ENCODE measurements at places on chromosomes 5 and 9.

DNA sequence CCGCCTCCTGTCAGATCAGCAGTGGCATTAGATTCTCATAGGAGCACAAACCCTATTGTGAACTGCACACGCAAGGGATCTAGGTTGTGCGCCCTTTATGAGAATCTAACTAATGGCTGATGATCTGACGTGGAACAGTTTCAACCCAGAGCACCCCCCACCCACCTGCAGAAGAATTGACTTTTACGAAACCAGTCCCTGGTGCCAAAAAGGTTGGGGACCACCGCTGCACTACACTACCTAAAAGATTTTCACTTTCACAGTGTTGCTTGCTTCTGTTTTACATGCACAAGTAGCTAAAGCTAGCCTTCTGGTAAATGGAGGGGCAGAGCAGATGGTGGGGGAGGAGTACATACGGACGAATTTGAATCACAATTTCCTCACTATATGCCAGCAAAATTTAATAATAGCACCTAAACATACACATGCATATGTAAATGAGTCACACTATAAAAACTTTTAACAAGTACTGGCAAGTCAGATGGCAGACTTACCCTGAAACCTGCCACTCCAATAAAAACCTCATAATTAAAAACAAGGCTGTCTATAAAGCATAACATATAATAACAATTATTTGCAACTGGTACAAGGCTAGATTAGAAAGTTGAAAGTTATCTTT lies 24.0 kb upstream of the CDKN2B start:
- no peak for DNase-seq

- no peak for DNase-seq
These were observed 445.6 kb downstream of the ACTL7B start for GRCh38 chr9:108410161-108410560.

DNA sequence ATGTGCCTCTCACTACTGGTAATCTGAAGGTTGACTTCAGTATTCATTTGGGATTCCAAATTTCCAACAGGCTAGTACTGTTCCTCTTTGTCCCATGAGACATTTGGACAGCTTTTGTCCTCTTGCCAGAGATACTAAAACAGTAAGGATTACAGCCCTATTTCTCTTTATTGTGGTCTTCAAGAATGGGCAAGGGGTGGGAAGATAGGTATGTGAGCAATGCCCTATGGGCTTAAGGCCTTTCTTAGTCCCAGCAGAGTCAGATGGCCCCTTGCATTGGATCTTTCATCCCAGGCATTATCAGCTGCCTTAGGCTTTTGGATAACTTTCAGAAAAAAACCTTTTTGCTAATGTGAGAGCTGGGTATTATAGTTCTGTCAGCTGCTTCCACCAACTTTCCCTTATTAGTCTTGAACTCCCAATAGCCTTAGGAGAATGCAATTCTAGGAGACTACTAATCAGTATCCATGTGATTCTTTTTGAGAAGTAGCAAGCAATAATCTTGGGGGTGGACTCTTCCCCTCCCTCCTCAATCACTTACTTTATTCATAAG lies 361.1 kb upstream of the NUDT12 start:
- no peak for DNase-seq

- DNase-seq, result no peak
These were observed 6.7 kb downstream of the PTCH1 start for GRCh38 chr9:95509851-95510708.

- no peak for DNase-seq
These were observed 147.8 kb downstream of the HSPA4 start for GRCh38 chr5:133199417-133200178.

- DNase-seq, result no peak
These were observed 393.1 kb downstream of the TMEM232 start for GRCh38 chr5:110333384-110333783.

- DNase-seq, result no peak
These were observed 91.8 kb upstream of the TNC start for GRCh38 chr9:115209601-115210306.

GRCh38 chr5:115838885-115839518 lies 2.4 kb downstream of the ATG12 start:
- peak; percentile 49 for DNase-seq
